ENCODE measurements at places on chromosomes 11 and 22.

DNA sequence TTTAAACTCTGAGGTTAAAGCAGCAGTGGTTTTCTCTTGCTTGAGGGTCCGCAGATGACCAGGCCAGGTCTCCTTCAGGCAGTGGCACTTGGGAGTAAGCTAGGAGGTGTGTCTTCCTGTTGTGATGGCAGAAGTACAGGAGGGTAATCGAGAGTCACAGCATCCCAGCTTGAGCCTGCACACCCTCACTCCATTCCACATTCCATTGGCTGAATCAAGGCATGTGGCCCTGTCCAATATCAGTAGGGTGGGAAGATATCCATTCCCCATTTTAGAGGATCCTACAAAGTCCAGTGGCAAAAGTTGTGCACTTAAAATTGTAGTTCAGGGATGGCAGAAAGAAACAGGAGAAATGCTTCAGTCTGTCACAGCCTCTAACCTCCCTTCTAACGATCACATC, 23.3 kb downstream of the OSBP2 start:
- DNase-seq: no peak

DNA sequence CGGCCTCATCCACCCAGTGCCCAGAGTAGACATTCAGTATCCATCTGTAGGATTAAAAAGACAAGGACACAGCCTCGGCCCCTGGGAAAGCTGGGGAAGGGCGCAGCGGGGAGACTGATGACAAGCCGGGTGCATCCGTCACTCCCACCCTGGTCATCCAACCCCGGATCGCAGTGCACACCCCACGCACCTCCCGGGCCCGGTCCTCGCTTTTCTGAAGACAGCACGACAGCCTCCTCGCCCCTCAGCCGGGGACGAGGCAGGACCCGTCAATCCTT, 1.1 kb downstream of the FCHSD2 start:
- DNase-seq: peak; percentile 12

DNA sequence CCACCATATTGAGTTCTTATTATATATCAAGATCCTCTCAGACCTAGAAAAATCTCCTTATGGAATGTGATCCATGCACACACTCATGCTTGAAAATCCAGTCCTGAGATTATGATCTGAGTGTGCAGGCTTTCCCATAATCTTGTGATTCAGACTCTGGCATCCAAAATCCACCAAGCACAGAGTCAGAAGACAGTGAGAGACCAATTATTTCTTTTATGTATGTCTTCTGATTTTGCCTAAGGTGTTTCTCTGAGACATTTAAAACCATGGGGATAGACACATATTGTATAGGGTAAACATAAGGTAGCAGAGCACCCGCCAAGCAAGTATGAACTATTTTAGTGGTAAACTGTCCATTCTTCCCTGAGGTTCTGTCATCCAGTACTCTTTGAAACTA, 52.0 kb upstream of the MMP13 start:
- no peak for DNase-seq

GRCh38 chr11:117097014-117097388, 1.2 kb downstream of the SIK3 start:
- no peak for DNase-seq

GRCh38 chr22:40635940-40636379, 559 bp downstream of the MRTFA start:
- DNase-seq: no peak

GRCh38 chr11:115409691-115410220, 94.5 kb downstream of the CADM1 start:
- no peak for DNase-seq

GRCh38 chr11:128610721-128611617, 23.6 kb upstream of the ETS1 start:
- DNase-seq: peak; percentile 87

GRCh38 chr11:116796548-116796947, 4.9 kb upstream of the APOA5 start:
- no peak for DNase-seq

- DNase-seq: no peak
Measured at GRCh38 chr11:15707971-15708370, 593.2 kb downstream of the INSC start.

DNA sequence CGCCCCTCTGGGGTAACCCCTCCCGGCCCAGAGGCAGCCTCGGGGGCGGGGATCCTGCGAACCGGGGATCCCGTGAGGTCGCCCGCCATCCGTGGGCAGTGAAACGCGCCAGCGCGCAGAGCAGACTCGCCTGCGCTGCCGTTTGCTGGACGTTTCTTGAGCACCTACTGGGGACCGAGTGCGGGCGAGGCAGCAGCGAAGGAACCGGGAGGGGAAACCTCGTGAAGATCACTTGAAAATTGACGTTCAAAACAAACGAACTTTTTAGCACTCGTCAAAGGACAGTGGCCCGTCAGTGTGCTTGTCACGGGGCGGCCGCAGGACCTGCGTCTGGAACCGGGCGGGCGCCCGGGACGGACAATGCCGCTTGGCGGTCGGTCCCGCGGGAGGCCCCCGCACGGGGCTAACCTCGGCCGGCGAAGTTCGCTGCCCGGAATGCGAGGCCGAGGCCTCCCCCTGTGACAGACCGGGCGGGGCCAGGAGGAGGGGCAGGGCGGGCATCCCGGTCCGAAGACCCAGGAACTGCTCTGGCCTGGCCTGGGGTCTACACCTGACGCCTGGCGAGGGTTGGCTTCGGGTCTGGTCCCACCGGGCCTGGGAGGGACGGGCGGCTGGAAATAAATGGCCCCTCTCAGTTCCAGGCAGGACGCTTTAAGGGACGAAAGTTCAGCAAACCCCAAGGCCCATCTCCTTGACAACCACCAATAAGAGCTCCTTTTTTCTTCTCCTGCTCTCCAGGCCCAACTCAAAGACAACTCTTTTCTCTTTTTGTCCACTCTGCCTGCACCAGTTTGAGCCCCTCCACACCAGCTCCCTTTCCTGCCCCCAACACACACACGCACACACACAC, 723 bp upstream of the SCUBE1 start:
- DNase-seq: no peak

DNA sequence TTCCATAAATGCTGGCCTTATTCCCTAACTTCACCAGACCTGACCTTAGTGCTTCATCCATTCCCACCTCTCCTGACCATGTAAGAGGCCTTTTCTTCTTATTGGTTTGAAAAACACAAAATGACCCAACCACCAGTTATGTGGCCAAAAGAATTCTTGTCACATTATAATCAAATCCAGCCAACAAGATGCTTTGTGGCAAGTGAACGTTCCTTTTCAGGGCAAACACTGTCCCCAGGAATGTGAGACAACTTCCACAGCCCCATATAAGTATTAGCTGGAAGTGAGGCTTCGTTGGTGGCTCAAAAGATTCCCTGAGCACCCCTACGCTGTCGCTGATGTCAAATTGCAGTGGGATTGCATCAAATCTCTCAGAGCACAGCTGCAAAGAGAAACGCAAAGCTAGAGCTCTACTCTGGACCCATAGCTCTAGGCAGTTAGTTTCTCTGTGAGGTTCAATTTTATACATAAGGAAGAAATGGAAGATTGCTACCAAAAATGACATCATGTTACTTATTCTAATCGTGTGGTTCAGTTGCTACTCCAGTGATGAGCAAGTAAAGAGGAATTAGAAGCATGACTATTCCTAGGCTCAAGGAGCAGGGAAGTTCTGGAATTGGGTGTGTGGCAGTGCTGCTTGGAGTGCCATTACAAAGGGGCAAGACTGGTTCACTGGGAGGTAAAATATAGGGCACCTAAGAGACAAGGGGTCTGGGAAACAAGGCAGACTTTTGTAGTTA, 26.1 kb downstream of the GLYATL1 start:
- DNase-seq: no peak

- no peak for DNase-seq
Measured at GRCh38 chr11:44855493-44855849, 95.2 kb downstream of the TP53I11 start.

- no peak for DNase-seq
Measured at GRCh38 chr11:4087551-4087950, 7.0 kb upstream of the RRM1 start.

GRCh38 chr11:47109051-47109726, 67.5 kb downstream of the ARFGAP2 start:
- DNase-seq: no peak

DNA sequence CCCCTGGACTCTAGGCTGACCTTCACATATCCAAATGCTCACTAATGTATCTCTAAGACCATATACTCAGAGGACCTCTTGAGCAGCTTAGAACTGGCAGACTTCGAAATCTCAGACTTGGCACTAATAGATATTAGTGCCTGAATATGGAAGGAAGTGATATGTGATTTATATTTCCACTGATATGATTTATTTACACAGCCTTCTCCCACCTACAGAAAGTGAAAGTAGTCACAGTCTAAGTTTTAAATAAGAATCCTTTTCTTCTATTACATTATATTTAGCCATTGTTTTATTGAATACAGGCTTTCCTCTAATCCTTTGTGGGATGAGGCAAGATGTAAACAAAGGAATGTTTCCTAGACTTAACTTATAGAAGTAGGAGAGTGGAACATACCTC, 6.7 kb upstream of the NAV2 start:
- DNase-seq: no peak

DNA sequence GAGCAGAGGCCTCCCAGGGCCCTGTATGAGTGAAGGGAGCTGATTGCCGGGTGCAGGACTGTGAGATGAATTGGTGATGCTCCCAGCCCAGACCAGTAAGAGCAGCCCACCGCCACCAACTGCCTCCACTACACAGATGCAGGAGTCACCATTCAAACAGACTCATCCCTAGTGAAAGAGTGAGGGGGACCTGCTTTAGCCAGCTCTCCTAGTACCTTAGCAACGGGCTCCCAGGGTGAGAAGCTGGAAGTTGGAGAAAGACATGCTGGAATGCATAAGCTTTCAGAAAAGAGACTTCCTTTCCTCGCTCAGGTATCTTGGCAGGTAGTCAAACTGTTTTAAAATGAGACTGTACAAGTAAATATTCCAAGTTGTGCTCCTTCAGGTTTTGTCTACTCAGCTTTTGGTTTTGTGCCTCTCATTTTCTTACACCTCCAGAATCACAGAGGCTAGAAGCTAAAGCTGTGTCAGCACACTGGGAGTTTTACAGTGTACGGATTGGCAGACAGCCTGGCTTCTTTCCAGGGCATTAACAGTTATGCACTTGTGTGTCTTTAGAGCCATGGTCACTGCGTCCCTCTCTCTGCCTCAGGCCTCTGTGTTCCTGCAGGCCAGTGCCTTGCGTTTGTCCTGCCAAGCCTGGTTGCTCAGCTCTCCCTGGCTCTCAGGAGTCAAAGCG, 146.2 kb downstream of the ATXN10 start:
- no peak for DNase-seq

DNA sequence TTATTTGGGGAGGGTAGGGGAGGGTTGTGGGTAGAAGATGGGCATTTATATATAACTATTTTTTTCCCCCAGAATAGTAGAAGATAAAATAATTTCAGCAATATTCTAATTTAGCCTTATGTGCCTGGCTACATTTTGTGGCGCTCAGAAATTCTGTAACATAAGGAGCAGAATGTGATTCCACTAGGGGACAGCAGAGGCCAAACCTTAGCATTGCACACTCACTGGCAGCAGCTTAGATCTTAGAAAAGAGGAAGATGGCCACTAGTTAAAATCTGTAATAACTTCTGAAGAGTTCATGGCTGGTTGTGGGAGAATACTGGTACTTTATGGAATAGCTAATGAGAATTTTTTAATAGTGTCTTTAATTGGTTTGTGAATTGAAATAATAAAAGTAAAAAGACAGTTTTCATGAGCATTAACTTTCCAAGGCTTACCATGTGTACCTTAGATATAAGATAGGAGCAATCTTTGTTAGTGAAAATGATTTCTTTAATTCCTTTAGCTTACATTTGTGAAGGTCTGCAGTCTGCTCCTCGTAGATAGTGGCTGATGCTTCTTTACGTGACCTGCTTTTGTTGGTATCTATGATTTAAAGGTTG, 33.1 kb downstream of the DDX10 start:
- peak; percentile 48 for DNase-seq

DNA sequence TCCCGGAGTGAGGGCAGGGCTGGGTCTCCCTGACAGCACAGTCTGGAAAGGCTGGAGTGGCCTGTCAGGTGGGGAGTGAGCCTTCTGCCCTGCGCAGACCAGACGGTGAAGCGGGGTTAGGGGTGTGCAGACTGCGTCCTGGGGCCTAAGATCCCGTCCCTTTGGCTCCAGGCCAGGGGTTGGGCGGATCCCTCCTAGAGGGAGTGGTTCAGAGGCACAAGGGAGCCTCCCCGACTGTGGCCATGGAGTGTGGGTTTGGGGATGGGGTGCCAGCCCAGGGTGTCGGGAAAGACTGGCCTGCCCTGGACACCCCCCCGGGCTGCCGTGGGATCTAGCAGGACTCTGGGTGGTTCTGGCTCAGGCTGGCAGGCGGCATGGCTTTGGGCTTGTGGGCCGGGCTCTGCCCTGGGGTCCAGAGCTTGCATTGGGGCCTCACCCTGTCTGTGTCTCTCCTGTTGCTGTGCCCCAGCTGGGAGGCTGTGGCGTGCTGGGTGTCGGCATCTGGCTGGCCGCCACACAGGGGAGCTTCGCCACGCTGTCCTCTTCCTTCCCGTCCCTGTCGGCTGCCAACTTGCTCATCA, 19.5 kb downstream of the TSPAN4 start:
- no peak for DNase-seq

DNA sequence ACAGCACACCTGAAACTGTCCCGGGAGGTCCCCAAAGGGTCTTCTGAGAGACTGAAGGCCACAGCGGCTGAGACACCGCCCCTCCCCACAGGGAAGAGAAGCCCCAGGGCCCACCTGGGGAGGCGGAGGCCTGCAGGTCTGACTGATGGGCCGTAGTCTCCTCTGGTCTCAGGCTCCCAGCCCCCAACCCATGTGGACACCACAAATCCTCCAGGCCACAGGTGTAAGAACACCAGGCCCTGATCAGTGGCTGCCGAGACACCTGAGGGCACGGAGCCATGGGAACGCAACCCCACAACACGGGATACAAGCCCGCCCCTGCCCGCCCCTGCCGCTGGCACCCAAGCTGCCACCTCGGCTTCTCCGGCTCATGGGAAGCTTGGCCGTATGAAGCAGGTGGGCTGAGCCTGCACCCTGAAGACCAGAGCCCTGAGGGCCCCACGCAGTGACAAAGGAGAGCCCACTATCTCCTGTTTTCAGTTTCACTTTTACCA, 46.3 kb downstream of the BRD1 start:
- no peak for DNase-seq

DNA sequence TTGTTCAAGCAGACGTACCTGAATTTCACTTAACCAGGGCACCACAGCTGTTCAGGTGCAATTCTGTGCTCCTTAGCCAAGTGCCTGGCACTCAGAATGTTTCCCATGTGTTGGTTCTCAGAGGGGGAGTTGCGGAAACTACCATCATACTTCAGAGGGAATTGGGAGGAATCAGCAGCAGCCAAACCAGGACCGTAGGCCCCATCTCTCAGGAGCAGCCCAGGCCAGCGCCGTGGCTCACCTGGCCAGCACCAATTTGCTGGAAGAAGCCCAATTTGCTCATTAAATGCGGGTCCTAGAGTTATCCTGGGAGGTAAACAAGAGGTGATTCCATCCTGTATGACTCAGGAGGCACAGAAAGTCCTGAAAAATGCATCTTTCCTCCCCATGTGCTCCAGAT, 435.4 kb downstream of the BRD1 start:
- no peak for DNase-seq

GRCh38 chr11:110044226-110044968, 48.8 kb upstream of the ZC3H12C start:
- DNase-seq: no peak
